ENCODE measurements at places on chromosomes 13 and 19.

- DNase-seq: no peak
Observed at GRCh38 chr19:3537438-3538240, 1.3 kb upstream of the TEKTIP1 start.

GRCh38 chr19:55116232-55116858 lies 1.1 kb downstream of the PPP1R12C start:
- no peak for DNase-seq

- no peak for DNase-seq
Observed at GRCh38 chr13:49436890-49437289, 7.0 kb downstream of the CAB39L start.

GRCh38 chr19:35903550-35904179 lies 1.3 kb downstream of the HCST start:
- peak; percentile 60 for DNase-seq

DNA sequence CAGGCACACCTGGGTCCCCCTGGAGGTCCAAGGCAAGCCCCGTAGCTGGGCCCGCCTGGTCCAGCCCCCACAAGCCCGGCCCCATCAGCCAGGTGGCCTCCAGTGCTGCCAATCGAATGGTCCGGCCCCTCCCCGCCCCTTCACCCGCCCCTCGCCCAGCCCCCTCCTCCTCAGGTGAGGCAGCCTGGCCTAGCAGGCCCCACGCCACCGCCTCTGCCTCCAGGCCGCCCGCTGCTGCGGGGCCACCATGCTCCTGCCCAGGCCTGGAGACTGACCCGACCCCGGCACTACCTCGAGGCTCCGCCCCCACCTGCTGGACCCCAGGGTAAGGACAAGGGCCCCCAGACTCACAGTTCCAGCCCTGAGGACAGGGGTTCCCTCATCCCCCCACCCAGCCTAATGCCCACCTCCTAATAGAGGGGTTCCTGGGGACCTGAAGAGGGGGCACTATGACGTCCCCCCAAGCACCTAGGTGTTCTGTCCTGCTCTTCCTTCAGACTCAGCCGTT lies at the start of gene HPN:
TSS of gene HPN (plus strand) at position 174 of the 508 bp plus-strand sequence. CDS start 786 bp downstream, outside the sequence.
- peak; percentile 86 for DNase-seq

GRCh38 chr19:51158474-51159129 lies 16.5 kb downstream of the SIGLEC7 start:
- peak; percentile 95 for DNase-seq

DNA sequence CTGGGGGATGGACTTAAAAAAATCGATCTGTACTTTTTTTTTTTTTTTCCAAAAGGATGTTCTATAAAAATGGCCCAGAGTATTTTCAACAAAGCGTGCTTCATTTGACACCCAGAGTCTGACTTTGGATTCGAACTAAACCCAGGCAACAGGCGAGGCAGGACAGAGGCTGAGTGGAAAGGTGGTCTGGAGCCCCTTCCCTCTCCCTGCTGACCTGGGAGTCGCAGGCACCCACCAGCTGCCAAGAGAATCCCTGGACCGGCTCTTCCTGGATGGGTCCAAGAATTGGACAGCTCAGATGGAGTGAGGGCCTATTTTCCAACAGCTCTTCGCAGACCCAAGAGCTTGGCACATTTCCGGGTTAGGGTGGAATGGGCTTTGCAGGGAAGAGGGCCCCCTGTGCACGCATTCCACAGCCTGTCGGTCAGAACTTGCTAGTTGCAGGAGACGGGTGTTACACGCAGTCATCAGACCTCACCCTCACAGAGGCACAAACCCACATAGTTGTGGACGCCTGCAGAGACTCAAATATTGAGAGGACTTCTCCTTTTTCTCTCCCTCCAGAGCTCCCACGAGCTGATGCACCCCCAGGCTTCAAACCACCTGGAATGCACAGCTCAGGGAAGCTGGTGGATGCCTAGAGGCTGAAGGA lies 15.2 kb downstream of the KCTD15 start:
- no peak for DNase-seq

DNA sequence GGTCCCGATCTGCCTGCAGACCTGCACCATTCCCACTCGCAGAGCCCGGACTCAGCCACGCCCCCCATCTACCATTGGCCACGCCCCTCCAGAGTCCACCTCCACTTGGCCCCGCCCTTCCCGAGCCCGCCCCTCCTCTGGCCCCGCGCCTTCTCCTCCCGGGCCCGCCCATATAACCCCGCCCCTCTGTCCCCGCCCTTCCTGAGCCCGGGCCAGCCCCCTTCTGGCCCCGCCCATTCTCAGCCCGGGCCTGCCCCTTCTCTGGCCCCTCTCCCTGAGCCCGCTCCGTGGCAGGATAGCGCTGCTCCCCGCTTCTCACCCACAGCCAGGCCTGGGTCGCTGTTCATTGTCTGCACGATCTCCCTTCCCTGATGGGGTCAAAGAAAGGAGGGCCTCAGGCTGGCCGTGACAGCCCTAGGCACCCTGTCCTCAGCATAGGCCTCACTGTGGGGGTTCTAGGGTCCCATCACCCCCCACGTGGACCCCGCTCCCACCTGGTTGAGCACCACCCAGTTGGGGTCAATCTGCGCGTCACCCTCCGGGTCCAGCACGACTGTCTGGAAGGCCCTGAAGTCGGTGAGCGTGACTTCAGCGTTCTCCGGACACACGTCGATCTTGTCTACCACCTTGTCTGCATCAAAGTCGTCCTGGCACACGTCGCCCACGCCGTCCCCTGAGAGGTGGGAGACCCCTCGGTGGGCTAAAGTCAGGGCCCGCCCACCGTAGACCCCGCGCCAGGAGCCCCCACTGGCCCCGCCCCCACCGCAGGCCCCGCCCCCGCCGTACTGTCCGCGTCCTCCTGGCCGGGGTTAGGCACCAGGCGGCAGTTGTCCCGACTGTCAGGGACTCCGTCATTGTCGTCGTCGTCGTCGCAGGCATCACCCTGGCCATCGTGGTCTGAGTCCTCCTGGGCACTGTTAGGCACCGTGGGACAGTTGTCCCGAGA lies 5.7 kb downstream of the COMP start:
- DNase-seq: no peak

GRCh38 chr13:66759919-66760318 lies 470.2 kb downstream of the PCDH9 start:
- no peak for DNase-seq

Measured in H1 (cell line).